ENCODE measurements at places on chromosomes 6 and 20.

DNA sequence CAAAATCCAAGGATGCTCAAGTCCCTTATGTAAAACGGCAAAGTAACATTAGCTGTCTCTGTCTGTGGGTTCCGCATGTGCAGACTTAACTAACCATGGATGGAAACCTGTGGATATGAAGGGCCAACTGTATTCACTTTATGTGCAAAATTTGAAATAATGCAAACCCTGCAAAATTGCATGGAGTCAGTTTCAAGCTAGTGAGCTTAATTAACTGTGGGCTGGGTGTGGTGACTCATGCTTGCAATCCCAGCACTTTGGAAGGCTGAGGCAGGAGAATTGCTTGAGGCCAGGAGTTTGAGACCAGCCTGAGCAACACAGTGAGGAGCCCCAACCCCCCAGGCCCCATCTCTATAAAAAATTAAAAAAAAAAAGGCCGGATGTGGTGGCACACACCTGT is 81.4 kb downstream of the ANKS1A start:
- no peak for DNase-seq

GRCh38 chr6:129314575-129314974 is 395.4 kb downstream of the ARHGAP18 start:
- DNase-seq, result peak; percentile 11

DNA sequence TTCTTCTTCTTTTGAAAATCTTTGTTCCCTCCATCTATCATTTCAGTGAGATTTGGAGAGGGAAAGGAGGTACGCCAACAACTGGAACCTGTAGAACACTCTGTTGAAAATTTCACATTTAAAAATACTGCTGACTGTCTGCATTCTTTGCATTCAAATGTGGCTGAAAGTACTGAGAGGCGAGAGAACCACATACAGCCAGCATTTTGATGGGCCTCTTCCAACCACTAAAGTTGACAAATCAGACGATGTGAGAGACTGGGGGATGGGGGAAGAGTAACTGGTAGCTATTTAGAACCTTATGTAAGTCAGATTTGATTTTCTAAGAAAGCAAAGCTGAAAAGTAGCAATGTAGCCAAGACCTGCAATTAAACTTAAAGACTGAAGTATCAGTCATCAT is 77.5 kb downstream of the FKBP5 start:
- DNase-seq, result no peak

DNA sequence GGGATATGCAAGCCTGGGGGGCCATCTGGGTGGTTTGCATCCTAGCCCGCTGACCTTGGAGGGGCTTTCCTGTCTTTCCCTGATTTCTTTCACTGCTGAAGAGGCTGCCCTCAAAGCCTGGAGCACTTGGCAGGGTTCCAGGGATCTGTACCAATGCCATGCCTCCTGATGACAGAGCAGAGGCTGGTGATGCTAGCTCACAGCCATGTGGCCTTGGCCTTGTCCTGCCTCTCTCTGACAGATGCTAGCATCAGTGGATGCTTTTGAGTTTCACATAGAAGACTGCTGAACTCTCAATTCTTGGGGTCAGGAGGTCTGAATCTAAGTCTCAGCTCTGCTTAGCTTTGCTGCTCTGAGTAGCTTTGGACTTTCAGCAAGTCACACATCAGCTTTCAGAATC is 21.9 kb upstream of the RREB1 start:
- peak; percentile 81 for DNase-seq

DNA sequence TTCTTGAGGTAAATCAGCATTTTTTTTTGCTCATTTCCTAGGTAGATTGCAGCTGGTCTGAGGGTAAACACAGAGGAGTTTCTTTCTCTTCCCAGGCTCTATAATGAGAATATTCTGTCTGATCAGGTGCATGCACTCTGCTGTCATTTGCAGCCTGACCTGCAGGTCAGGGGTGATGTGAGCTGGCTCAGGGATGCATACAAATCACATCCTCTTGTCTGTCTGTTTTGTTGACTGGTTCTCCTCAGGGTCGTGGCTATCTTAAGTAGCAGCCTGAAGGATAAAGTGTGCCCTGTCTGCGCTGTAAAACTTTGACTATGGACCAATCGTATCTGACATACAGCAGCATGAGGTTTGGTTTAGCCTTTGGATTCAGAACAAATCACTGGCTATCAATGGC is 183.4 kb upstream of the POU3F2 start:
- no peak for DNase-seq

GRCh38 chr6:144870782-144871181 is 585.6 kb downstream of the UTRN start:
- DNase-seq, result no peak

- DNase-seq, result no peak
These were observed 5.0 kb downstream of the TMEM239 start for GRCh38 chr20:2820896-2821869.

GRCh38 chr20:20228351-20228750 is 139.6 kb upstream of the INSM1 start:
- no peak for DNase-seq

GRCh38 chr6:56005426-56005825 is 130.0 kb upstream of the BMP5 start:
- DNase-seq, result no peak

- DNase-seq, result no peak
These were observed 95.2 kb downstream of the ANKRD60 start for GRCh38 chr20:58133020-58133808.

DNA sequence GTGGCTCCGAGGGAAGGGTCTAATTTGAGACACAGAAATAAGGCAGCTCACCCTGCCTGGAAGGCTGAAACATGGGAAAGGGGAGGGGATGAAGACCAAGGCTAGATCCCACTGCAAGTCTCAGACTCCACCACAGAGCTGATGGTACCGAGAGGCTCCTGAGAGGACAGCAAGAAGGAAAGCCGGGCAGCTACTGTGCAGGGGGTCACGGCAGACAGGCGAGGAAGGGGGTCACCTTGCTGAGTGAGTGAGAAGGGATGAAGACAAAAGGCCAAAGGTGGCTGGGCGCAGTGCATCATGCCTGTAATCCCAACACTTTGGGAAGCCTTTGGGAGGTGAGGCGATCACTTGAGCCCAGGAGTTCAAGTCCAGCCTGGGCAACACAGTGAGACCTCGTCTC is 100.7 kb downstream of the ATP9A start:
- DNase-seq, result no peak

GRCh38 chr6:147126618-147127022 is 77.6 kb upstream of the STXBP5 start:
- no peak for DNase-seq

- no peak for DNase-seq
These were observed 115.2 kb downstream of the MRPL14 start for GRCh38 chr6:44012078-44012493.

GRCh38 chr6:158793432-158793831 is 25.7 kb downstream of the EZR start:
- peak; percentile 52 for DNase-seq

DNA sequence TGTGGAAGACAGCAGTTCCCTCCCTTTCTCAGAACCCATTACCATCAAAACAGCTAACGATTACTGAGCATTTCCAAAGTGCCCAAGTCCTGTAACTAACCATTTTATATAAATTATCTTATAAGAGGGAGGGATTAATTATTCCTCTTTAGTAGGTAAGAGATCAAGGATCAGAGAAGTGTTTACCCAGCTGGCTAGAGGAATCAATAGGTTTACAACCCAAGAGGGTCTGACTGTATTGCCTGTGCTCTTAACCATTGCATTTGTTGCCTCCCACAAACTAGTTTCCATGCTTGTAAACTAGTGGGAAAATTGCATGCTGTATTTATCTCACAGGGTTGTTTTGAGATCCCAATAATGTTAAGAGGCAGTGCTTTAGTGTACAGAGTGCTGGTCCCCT is 3.7 kb upstream of the DBNDD2 start:
- no peak for DNase-seq

DNA sequence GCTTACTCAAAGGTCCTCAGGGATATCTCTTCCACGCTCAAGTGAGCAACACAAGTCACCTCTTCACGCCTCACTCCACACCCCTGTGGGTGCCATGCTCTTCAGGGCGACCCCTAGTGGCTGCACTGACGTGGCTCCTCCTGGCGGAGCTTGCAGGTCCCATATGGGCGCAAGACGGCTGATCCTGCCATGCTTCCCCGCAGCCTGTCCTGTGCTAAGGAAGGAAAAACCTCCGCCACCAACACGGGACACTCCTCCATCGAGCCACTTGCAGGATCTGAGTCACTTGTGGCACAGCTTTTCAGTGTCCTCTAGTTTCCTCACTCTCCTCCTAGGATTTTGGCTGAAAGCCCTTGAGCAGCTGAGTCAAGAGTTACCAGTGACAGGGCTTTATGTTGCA is 90.7 kb downstream of the KHDC1L start:
- peak; percentile 58 for DNase-seq

DNA sequence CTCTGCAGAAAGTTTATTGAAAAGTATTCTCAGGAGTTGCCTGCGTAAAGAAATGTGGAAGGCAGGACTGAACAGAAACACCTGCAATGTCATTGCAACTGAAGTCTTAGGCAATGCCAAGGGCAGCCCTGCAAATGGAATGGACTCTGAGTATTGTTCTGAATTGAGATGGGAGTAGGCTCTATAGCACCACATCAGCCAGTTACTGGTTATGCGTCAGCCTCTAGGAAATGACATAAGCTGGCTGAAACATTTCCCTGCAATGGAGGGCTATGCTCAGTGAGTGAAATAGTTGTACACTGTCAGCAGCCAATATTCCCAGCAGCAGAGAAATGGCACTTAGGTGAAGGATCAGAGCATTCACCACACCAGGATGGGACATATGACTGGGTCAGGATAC is 13.8 kb upstream of the GJE1 start:
- no peak for DNase-seq

GRCh38 chr6:41071501-41071922 is 644 bp downstream of the OARD1 start:
- peak; percentile 84 for DNase-seq

- DNase-seq, result no peak
These were observed 250.7 kb upstream of the NOX3 start for GRCh38 chr6:155706341-155706740.

GRCh38 chr6:34142061-34142998 is 3.6 kb downstream of the GRM4 start:
- peak; percentile 72 for DNase-seq

DNA sequence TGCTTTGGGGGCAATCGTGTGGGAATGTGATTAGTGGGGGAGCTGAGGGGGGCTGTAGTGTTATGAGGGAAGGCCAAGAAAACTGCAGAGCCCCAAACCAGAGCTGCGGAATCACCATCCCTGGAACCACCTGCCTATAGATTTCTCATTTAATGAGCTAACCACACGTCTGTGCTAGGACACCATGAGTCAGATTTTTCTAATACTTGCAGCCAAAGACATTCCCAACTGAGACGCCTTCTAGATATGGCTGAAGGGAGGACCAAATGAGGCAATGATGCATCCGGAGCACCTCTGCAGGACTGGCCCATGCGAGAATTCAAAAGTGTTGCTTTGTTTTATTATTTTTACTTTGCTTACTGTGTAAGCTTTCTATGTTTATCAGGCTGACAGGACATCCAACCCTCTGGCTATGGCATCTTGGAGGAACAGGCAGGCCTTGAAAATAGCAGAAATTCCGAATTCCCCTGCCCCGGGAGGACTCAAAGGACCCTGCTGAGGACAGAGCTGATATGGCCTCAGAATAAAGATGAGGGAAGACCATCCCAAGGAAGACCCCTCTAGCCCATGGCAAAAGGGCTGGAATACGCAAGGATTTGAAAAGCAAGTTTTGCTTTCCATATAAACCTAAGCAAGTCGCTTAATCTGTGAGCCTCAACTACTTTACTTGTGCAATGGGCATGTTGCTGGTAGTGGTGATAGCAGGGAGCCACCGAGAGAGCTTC is 3.1 kb upstream of the PTGIS start:
- DNase-seq, result no peak

DNA sequence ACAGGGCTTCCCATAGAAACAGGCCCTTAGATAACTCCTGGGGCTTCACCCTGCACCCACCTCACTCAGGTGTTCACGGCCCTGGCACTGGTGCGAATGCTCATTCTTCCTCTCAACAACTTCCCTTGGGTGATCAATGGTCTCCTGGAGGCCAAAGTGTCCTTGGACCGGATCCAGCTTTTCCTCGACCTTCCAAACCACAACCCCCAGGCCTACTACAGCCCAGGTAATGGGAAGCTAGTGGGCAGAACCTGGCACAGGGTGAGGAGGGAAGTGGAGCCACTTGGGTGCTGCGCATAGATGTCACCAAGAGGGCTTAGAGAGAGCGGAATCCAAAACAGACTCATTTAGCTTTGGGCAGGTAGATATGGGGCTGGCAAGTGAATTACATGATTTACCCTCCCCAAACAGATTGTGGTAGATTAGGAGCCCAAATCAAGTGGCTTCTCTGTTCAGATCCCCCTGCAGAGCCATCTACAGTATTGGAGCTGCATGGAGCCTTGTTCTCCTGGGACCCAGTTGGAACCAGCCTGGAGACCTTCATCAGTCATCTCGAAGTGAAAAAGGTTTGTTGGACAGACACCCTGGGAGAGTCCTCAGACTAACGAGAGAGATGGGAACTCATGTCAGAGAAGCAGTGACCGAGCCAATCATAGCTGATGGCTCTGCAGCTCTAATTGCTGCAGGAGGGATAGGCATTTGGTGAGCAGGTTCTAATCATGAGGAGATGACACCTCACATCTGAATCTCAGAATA is 8.5 kb downstream of the ABCC10 start:
- DNase-seq, result no peak

DNA sequence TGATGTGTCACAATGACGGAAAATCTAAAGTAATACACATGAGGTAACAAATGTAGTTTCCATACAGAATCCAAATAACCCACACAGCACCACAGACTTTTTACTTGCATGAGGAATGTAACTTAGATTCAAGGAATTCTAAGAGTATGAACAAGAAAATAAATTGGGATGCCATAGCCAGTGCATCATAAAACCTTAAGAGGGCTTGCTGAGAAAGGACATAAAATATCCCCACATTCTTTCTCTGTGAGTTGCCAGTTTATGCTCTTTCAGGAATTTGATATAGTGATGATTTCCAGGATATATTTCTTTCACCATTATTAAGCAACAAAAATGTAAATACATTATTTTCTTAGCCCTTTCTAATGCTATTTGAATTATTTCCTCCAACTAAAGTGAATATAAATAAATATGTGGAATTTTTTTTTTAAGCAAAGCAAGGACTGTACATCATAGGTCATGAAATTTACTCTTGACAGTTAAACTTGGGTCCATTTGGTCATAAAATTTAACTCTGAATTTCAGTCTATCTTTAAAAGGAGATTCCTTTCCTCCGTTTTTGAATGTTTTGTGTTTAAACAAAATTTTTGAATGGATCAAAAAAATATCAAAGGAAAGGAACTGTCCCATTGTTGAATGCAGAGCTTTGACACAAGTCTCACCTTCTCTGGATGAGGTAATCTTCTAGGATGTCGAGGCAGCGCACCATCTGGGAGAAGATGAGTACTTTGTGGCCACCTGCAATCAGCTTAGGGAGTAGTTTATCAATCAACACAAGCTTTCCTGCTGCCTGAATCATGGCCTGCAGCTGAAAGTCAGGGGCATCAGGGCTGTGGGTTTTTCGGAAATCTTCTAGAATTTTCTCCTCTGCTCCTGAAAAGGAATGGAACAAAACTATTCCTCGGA is 116.3 kb upstream of the EMILIN3 start:
- DNase-seq, result no peak

All from NCI-H2171 treated with DMSO at 0.1 percent for 48 hours (cell line).